Stimulated activated CD8-positive, alpha-beta memory T cell treated with anti-CD3 and anti-CD28 coated beads, Interleukin-7, amount 100 ng/mL, for 1 hour (primary cell): ENCODE measurements at places on chromosomes 1 and 21.

DNA sequence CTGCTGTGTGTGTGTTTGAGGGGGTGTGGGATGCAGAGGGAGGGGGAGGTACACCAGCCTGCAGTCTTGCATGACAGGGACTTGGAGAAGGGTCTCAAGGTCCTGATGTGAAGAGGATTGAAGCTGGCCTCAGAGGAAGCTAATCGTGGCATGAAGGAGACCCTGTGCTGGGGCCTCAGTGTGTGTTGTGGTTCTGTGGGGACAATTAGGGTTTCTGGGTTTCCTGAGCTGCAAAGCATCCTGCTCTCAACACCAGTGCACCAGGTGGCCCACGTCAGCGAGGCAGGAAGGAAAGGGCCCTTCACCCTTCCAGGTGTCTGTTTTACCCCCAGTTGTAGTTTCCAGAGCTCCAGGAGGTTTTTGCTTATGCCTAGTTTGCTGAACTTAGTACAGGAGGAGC is 52.8 kb downstream of the TENT5C start:
- DNase-seq = no peak

DNA sequence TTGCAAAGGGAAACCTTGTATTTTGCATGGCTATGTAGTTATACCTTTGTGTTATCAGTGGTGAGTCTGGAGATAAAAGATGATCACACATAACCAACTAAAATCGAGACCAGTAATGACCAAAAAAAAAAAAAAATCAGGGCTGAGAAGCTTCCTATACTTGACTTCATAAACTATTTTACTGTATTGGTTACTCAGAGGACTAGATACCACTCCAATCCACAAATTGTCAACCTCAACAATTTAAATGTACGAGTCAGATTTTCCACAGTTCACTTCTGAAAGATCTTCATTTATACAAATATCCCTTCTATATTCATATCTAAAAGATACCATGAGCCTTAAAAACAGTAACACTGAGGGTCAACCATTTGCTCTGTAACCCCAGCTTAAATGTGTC is 71.7 kb downstream of the NRIP1 start:
- DNase-seq = no peak

GRCh38 chr1:242468784-242469183 is 55.7 kb downstream of the PLD5 start:
- no peak for DNase-seq

GRCh38 chr1:24089027-24089742 is 22.8 kb downstream of the MYOM3 start:
- no peak for DNase-seq

- DNase-seq = no peak
Observed at GRCh38 chr1:34685225-34685624, 69.6 kb upstream of the GJB5 start.

GRCh38 chr1:171835891-171836290 is 5.4 kb upstream of the DNM3 start:
- no peak for DNase-seq

DNA sequence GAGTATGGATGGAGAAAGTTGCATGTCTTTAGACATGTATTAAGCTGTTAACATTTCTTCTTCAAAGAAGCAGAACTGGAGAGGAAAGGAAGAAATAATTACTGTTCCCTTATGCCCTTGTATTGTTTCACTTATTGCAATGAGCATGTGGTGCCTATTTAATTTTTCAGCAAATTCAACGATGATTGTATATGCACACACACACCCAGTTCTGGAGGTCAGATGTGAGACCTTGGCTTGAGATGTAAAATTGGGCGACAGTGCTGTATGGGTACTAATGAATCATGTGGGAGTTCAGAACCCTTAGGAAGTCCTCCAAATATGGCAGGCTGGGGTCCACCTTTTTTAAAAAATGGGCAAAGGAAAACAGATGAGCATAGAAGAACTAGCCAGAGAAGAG is 27.5 kb downstream of the BRINP2 start:
- DNase-seq = no peak
